Kidney (tissue), 22 donors: ENCODE measurements at places on chromosomes 16 and 17. TPM values are rescaled to one million over a fixed set of nuclear protein-coding genes. Genes with fewer than 3 reads are reported as not detected.
A peak's percentile ranks its signal among the peaks of the same experiment; 100 is the strongest.

SLC25A39 gene
- 107 TPM for total RNA-seq

DNA sequence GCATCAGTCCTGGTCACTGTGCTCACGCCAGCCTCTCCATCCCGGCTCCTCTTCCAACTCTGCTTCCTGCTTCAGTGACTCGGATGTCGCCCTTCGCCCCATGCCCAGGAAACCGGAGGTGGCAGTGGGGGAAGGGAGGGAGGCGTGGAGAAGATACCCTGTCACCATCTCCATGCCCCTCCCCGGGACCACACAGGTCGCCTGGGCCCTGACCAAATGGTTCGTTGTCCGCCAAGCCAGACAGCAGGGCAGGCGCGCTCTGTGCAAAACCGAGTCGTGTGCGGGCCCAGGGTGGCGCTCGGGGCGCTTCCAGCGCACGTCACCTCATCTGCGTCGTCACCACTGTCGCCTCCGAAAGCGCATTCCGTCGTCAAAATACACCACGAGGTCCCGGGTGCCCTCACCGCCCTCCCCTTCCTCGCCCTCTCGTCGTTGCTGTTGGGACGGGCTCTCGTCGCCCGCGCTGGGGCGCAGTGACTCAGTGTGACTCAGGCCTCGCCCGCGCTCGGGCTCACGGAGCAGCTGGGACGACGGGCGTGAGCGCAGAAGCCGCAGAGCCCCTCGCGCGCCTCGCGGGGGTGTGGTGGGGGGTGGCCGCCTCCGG is 39.2 kb downstream of the ZNF778 start:
- peak; percentile 87 for DNase-seq

GRCh38 chr17:31144428-31144827 is 49.7 kb downstream of the NF1 start:
- DNase-seq: no peak

DNA sequence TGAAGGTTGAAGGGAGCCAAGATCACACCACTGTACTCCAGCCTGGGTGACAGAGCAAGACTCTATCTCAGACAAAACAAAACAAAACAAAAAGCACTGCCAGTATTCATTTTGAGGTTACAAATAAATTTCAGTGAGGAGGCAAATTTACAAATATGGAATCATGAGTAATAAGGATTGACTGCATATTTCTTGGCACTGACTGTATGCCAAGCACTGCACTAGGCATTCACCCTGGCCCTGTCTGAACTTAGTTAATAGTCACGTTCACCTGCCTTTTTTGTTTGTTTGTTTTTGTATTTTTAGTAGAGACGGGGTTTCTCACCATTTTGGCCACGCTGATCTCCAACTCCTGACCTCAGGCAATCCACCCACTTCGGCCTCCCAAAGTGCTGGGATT is 5.1 kb downstream of the LDAF1 start:
- DNase-seq: no peak

- no peak for DNase-seq
Observed at GRCh38 chr16:53974484-53975080, 270.6 kb downstream of the FTO start.

DNA sequence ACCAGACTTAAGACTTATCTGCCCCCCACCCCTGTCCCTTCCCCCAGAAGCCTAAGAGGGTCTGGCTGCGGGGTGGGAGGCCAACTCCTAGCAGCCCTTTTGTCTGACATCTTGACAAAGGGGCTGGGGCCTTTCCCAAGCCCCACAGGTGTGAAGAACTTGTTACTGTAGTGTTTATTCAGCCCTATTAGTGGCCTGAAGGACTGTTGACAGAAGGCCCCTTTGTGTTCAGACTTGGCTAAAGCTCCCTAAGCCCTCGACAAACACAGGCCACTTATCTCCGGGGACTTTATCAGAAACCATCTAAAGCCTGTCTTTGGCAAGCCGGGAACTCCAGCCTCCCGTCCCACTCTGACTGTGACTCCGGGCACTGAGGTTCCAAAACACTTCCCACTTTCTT is 129.8 kb downstream of the NTN1 start:
- DNase-seq: no peak

GRCh38 chr17:47914306-47914948 is 18.4 kb downstream of the SP2 start:
- DNase-seq: no peak

- no peak for DNase-seq
Observed at GRCh38 chr17:66443606-66444005, 141.2 kb downstream of the PRKCA start.

DNA sequence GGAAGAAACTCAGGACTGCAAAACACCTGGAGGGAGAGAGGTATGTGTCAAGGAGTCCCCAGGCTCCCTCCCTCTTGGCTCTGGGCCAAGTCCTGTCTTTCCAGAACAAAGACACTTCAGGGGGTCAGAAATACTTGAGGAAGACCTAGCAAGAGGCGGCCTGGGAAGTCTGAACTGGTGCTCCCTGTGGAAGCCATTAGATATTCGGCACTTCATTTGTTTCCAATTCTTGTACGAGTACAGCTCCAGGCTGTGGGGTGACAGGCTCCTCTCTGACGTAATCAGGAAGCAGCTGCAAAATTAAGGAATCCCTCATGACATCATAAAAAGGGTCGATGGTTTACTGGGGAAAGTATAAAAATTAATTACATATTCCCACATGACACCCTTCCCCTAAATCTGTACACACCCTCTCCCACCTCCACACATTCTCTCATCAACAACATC is 108.7 kb downstream of the SMG6 start:
- DNase-seq: no peak

- no peak for DNase-seq
Observed at GRCh38 chr16:72768591-72768990, 279.3 kb downstream of the ZFHX3 start.

DNA sequence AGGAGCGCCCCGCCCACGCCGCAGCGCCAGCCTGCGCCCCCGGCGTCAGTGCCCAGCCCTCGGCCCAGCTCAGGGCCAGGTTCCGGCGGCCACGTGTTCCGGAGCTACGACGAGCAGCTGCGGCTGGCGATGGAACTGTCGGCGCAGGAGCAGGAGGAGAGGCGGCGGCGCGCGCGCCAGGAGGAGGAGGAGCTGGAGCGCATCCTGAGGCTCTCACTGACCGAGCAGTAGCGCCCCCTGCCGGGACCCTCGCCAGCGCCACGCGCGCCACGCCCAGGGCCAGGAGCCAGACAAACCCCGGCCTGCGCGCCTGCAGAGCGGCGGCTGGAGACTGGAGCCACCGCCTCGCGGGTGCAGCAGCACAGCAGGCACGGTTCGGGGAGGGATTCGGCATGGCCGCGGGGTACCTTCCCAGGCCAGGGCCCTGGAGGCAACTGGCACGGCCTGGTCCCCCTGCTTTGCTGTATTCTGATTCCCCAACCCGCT is 9.3 kb downstream of the CORO6 start:
- DNase-seq: peak; percentile 96

- DNase-seq: no peak
Observed at GRCh38 chr17:47882247-47882646, 13.8 kb upstream of the SP2 start.

- no peak for DNase-seq
Observed at GRCh38 chr16:69064124-69064763, 41.2 kb upstream of the HAS3 start.

DNA sequence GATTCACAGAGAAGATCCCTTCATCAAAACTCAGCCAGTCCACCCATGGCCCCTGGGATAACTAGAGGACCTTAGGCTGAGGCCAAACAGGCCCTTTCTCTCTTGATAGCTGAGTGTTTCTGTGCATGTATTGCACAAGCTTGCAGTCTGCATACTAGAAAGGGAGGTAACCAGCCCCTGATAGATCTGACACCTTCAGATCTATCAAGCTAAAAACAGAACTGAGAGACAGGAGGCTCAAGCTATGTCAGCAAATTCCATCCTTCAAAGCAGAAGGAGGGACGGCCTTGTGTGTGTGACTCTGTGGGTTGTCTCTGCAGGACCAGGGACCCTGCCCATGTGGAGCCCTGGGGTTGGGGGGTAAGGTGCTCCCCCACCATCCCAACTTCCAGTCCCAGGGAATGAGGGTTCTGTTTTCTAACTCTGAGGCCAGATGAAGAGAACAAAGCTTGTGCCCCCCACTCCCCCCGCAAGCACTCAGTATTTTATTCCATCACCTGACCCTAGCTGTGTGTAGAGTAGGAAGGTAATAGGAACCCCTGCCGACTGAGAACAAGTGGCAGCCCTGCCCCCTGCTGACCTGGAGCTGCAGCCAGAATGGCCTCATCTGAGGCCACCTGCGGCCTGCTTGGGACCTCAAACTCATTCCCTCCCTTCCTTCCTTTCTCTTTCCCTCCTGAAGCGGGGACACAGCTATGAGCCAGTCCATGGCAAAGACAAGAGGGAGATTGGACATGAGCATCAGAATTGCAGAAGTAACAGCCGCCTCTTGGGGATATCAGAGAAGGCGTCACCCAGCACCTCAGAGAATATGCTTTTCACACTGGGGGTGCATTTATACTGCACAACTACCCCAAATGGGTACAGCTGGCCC is 63.8 kb downstream of the SMPD3 start:
- no peak for DNase-seq
